HepG2 (cell line): ENCODE measurements at places on chromosomes 2 and 18. TPM values are rescaled to one million over a fixed set of nuclear protein-coding genes. Genes with fewer than 3 reads are reported as not detected.

DNA sequence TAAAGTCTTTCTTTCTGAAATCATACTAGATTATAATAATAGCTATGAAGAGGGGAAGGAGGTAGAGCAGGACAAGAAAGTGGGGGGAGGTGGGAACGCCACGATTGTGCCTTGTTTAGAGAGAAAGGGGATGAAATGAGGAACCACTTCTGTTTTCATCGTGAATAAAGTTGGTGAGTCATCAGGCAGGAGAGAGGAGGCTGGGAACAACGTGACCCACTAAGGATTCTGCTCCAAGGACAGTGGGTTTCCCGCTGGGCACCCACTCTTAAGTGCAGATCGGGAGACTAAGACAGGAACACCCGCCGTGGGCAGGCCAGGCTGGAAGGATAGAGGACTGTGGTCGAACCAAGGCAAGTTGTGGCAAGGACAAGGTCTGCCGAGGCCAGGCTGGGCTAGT lies 158.2 kb downstream of the L3MBTL4 start:
- no peak for DNase-seq

GRCh38 chr18:59715966-59716369 lies 18.7 kb upstream of the CCBE1 start:
- no peak for DNase-seq

DNA sequence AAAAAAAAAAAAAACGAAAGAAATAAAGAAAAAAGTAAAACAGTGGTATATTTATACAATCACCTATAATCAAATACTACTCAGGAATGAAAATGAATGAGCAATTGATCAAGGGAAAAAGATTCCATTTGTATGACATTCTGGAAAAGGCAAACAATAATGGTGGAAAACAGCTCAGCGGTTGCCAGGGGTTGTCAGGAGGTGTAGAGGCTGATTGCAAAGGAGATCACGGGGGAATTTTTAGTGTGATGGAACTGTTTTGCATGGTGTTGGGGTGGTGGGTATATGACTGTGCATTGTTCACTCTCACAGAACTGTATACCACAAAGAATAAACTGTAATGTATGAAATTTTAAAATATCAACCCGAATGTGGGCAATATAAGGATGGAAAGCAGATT lies 45.5 kb upstream of the INPP4A start:
- no peak for DNase-seq

GRCh38 chr2:152562198-152562884 lies 154.9 kb downstream of the PRPF40A start:
- no peak for DNase-seq

- DNase-seq = no peak
These were observed 272.1 kb downstream of the NAPG start for GRCh38 chr18:10797896-10798295.

FSHR gene
- total RNA-seq = not detected in 2 replicates

DNA sequence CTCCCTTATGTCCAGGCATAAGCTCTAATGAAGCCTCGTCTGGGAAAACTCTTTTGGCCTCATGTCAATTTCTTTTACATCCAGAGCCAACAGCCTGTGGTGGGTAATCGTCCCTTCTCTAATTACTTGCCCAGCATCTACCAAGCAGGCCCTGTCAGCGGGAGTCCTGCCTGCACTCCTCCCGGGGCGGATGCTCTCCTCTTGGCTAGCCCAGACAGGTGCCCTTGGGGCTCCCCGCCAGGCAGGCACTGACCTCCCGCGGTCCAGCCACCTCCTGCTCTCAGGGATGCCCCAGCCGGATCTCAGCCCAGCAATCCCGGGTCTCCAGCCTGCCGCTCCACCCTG lies 74.2 kb downstream of the NCAPH start:
- no peak for DNase-seq

FAM117B gene
- 11.0 and 16.6 TPM in 2 replicates for total RNA-seq

CROCC2 gene
- not detected in 2 replicates for total RNA-seq

UGT1A6 gene
- not detected in 2 replicates for total RNA-seq

SCTR gene
- total RNA-seq = not detected in 2 replicates

DNA sequence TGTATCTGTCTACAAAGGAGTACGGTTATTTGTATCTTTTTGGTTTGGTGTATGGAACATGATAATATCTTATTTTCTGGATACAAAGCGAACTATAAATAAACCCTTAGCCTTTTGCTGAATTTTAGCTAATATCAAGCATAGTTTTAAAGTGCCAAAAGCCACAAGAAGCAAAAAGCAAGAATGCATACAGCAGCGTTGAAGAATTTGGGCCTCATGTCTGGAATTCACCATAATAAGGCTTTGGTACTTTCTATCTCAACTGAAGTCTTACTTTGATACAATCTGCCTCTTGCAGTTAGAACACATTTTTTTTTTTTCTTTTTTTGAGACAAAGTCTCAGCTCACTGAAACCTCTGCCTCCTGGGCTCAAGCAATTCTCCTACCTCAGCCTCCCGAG lies 151.5 kb downstream of the ERBB4 start:
- no peak for DNase-seq

DNA sequence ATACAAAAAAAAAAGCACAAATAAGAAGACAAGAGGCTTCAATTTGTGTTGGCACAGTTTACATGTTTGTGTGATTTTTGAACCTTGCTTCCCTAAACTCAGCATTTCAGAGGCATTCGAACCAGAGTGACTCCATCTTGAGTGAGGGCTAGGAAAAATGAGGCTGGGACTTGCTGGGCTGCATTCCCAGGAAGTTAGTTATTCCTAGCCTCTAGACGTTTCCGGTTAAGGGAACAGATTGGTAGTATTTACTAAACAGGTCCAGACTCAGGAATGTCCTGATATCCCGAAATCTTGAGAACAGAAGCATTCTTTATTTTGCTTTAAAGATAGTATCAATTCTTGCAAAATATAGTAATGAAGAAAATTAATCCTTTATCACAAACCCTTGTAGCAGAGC lies 46.7 kb downstream of the RIT2 start:
- DNase-seq = no peak

FIGN gene
- total RNA-seq = 6.6 and 11.6 TPM in 2 replicates

TUBB6 gene
- 9.9 and 13.5 TPM in 2 replicates for total RNA-seq

KCNG2 gene
- total RNA-seq = not detected in 2 replicates

GRCh38 chr2:134149904-134150303 lies 104.0 kb upstream of the MGAT5 start:
- DNase-seq = no peak

DNA sequence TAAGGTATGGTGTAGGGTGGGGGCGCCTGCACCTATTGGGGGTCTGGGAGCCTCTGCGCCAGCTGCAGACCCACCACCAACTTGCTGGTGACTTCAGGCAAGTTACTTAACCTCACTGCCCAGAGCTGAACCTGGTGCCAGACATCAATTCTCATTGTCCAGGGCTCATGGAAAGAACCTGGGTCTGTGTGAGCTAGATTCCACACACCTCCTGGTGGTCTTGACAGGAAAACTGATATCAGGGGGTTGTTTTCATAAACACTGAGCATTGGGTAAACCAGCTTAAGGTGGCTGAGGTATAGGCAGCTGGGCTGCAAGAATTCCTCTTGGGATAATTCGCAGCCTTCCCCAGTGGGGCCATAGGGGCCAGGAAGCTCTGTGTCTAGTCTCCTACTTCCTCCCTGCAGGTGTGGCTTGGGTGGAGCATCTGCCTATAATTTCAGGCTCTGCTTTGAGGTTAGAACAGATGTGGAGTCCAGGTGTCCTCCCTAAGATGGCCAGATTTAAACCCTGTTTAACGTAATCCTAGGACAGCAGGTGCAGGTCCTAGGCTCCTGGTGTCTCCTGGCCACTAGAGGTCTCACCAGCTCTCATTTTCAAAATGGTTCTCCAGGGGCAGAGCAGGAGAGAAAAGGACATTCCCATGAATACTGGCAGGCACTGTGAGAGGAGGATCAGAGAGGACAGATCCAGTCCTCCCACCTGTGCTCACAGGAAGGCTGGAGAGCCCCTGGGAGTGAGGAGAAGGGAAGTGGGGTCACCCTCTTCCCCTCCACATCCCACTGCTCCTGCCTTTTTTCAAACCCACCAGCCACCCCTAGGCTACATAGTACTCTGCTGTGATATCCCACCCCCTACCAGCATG lies 100.4 kb upstream of the SMAD2 start:
- DNase-seq = peak; percentile 48

- no peak for DNase-seq
These were observed 104.7 kb upstream of the DSEL start for GRCh38 chr18:67621049-67621713.

RNF152 gene
- total RNA-seq = not detected in 2 replicates

CDH7 gene
- total RNA-seq = not detected in 2 replicates

GRCh38 chr18:43192408-43192807 lies 76.9 kb upstream of the RIT2 start:
- DNase-seq = no peak

GRCh38 chr2:113977060-113977659 lies 87.3 kb downstream of the ACTR3 start:
- DNase-seq = no peak

DNA sequence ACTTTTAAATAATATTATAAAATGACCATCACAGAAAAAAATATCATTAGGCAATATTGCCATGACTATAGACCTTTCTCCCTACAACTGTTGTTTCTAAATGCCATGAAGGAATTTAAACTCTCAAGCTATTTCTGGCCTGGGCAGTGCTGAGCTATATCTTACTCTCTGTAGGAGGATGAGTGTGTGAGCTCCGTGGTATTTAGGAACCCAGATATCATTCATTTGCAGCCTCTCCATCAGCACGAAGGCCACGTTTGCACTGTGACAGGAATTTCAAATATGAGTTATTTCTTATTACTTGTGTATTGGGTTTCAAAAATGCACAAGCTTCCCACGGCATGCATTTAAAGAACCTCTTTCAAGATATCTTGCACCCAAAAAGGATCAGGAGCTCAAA lies 35.0 kb upstream of the SOX11 start:
- DNase-seq = no peak
